ENCODE measurements at places on chromosomes 12 and 14. TPM values are rescaled to one million over a fixed set of nuclear protein-coding genes. Genes with fewer than 3 reads are reported as not detected.

PIWIL1 gene
- not detected for total RNA-seq

OTX2 gene
- total RNA-seq = not detected

DNAH10 gene
- 0.50 TPM for total RNA-seq

SCNN1A gene
- 202 TPM for total RNA-seq

AGAP2 gene
- total RNA-seq = 0.69 TPM

HNF1A gene
- not detected for total RNA-seq

ETFBKMT gene
- total RNA-seq = 2.5 TPM

SLC6A15 gene
- total RNA-seq = 185 TPM

LRP1-AS gene
- total RNA-seq = not detected

NKX2-1 gene
- total RNA-seq = not detected

FITM1 gene
- total RNA-seq = 0.33 TPM

INSM2 gene
- not detected for total RNA-seq

CMTM5 gene
- not detected for total RNA-seq

AKAP3 gene
- total RNA-seq = 1.1 TPM

RXYLT1 gene
- total RNA-seq = 17.5 TPM

KRT72 gene
- not detected for total RNA-seq

DYNLL1 gene
- 249 TPM for total RNA-seq

ERG28 gene
- 9.5 TPM for total RNA-seq

NT5DC3 gene
- total RNA-seq = 98.5 TPM

DNAJC22 gene
- total RNA-seq = 0.14 TPM

SLC8B1 gene
- 16.1 TPM for total RNA-seq

MORN3 gene
- total RNA-seq = not detected

LRTM2 gene
- not detected for total RNA-seq

TAC3 gene
- not detected for total RNA-seq

HOTAIR gene
- 0.67 TPM for total RNA-seq

IFNG-AS1 gene
- not detected for total RNA-seq

RBMS2 gene
- total RNA-seq = 70.4 TPM

RNASE7 gene
- total RNA-seq = 33.3 TPM

SYCP3 gene
- total RNA-seq = 0.50 TPM

FAM90A1 gene
- total RNA-seq = not detected

CAPS2 gene
- total RNA-seq = 8.5 TPM

VEZT gene
- 113 TPM for total RNA-seq

MDGA2 gene
- total RNA-seq = 0.17 TPM

MYO1H gene
- not detected for total RNA-seq
